ENCODE measurements at places on chromosomes 7 and 10.

GRCh38 chr7:30164567-30164966, 29.8 kb downstream of the MTURN start:
- peak; percentile 71 for DNase-seq

DNA sequence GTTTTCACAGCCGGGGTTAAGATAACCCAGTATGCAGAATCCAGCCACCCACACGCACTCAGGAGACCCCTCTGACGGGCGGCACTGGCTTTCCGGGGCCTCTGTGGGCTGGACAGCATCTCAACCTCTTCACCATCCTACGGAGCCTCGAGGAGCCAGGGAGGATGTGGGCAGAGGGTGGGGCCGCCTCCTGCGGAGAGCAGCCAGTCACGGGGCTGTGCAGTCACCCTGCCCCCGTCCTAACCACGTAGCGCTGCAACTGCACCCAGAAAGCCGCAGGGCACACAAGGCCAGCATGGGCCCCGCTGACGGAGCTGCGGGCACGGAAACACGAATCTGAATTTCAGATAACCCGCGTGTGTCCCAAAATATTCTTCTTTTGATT, 270.3 kb downstream of the ELFN1 start:
- DNase-seq: no peak

- peak; percentile 30 for DNase-seq
These were observed 158.1 kb downstream of the AGMO start for GRCh38 chr7:15403751-15404150.

GRCh38 chr10:21528236-21529031, 3.0 kb upstream of the SKIDA1 start:
- no peak for DNase-seq

- DNase-seq: no peak
These were observed 337.8 kb downstream of the SORCS1 start for GRCh38 chr10:106826716-106827115.

- DNase-seq: no peak
These were observed 40.9 kb downstream of the ZNF783 start for GRCh38 chr7:149302865-149303264.

DNA sequence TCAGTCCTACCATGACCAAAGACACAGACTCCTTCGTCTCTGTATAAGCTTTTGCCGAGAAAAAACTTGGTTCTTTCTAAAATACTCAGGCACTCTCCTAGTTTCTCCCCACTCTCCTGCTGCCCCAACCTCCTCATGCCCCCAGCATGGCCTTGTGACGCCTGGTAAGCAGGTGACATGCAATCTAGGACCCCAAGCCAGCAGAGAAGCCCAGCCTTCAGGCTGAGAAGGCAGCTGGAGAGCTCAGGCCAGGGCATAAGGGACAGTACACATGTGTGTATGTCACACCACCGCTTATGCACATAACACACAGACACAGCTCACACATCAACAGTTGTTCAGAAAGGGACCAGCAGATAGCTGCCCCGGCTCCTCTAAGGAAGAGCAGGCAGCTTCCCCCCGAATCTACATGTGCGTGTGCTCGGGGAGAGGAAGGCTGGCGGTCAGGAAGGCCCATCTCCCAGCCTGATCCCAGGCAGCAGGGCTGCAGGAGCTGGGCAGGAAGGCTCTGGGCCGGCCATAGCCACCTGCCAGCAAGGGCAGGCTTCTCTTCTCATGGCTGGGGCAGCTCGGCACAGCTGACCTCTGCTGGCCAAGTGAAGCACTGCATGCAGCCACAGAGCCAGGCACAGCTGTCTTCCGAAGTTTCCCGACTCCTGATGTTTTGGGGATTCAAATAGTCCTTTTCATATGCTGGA, 8.5 kb downstream of the DDX56 start:
- DNase-seq: peak; percentile 37

DNA sequence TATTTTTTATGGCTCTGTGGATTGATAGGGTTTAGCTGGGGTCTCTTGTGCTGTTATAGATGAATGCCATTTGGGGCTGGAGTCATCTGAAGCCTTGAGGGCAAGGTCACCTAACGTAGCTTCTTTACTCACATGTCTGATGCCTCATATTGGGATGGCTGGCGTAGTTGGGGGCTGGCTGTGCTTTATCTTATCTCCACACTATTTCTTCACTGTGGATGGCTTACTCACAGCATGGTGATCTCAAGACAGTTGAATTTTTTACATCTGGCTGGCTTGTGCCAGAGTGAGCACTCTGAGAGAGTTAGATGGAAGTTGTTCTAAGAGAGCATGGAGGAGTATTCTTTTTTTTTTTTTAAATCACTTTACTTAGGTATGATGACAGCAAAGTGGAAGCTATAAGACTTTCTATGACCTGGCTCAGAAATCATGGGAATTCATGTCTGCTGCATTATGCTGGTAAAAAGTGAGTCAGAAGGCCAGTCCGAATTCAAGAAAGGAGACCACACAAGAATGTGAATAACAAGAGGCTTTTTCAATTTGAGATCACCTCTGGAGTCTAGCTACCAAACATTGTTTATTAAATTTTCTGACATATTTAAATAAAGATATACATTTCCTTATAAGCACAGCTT, 252.4 kb upstream of the TPK1 start:
- no peak for DNase-seq

DNA sequence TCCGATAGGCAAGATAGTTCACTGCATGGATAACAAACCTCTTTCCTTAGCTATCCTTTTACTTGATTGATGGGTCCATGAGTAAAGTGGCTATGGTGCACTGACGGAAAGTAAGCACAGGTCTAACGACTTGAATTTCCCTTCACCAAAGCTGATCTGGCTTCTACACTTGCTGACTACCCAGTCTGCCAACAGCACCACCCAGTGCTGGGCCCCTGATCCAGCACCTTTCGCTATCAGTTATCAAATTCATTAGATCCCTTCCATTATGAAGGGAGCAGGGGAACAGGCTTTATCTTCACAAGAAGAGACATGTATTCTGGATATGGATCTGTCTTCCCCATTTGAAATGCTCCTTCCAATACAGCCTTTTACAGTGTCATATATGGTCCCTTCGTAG, 855.9 kb downstream of the GRID1 start:
- DNase-seq: no peak

DNA sequence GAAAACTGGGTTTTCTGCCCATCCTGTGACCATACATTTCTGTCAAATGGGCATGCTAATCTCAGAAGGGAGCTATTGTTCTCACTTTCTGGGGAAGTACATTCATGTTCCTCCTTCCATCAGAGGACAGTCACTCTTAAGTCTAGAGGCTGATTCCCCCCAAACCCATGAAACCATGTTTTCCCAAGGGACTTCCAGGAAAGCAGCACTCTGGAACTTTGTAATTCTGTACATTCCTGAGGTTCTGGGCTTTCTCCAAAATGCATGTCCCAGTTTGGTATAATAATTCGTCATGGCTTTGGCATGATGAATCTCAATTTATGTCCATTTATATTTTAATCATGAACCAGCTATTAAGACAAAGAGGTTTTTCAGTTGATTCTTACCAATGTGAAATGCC, 688.1 kb downstream of the LRMDA start:
- no peak for DNase-seq

DNA sequence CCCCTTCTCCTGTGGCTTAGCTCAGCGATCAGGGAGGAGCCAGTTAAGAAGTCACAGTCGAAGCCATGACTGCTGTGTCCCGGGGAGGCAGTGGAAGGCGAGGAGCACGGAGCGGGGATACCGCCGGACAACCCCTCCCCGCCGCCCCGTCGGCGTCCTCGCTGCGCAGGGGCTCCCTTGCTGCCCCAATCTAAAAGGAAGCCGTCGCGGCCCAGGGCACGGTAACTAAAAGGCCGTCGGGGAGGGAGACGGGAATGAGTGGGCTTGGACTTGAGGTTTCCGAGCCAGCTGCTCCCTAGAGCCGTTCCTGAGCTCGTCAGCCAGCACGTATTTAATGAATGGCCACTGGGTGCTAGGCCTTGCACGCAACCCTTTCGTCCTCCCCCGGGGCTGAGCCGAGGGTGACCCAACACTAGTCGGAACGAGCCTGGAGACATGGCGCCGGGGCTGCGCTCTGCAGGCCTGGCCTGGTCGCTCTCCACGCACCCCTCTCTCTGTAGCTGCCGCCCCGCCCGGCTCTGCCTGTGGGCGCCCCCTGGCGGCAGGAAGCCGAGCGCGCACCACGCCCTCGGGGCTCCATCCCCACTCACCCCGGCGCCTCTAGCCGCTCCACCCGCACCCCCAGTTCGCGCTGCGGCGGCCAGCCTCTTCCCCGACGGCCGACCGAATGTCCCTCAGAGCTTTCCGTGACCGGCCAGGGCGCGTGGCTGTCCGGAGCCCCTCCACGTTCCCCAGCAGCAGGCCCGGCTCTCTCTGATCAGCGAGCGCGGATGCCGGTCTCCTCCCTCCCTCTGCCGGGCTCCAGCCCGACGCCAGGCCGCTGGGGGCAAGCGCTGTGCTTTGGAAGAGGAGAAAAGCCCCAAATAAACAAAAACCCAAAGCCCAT, 29.3 kb upstream of the KCNK18 start:
- DNase-seq: no peak

GRCh38 chr7:25148772-25149575, 23.9 kb upstream of the CYCS start:
- DNase-seq: no peak

- no peak for DNase-seq
These were observed 35.5 kb upstream of the TPST1 start for GRCh38 chr7:66169616-66170015.
